ENCODE measurements at places on chromosomes 16 and 17.

- DNase-seq, result no peak
Observed at GRCh38 chr16:64410306-64410705, 711.6 kb downstream of the CDH11 start.

DNA sequence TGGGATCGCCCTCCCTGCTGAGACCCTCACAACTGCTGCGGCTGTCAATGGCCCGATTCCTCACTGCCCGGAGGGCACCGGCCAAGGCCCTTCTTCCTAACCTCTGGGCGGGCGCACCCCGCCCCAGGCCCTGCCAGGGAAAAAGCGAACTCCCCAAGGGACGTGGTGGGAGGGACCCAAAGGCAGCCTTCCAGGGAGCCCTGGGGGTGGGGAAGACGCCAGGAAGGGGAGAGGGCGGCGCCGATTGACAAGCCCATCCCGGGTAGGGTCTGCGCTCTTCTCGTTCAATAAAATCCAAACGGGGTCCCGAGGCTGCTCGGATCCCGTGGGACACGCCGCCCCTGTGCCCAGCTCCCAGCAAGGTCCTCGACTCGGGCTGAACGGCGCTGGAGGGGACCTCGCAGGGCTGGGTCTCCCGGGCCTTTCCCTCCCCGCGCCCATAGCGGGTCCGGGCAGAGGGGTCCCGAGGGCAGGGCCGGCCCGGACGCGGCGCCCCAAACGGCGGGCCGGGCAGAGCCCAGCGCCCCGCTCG lies 416 bp downstream of the KIFC3 start:
- DNase-seq, result peak; percentile 57

GRCh38 chr16:31486045-31486444 lies 3.1 kb downstream of the SLC5A2 start:
- no peak for DNase-seq

- DNase-seq, result no peak
Observed at GRCh38 chr16:53457670-53458069, 23.4 kb downstream of the RBL2 start.

DNA sequence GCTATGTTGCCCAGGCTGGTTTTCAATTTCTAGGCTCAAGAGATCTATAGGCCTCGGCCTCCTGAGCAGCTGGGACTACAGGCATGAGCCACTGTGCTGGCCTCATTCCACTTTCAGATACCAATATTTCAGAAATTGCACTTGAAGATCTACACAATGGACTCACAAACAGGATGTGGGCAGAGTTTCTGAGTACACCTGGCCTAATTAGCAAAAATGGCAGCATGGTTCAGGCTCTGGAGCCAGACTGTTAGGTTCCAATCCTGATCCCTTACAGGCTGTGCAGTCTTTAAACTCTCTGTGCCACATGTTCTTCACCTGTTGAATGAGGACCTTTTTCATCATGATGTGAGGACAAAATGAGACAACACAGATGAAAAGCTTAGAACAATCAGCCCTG lies 32.2 kb downstream of the RNF157 start:
- DNase-seq, result no peak

DNA sequence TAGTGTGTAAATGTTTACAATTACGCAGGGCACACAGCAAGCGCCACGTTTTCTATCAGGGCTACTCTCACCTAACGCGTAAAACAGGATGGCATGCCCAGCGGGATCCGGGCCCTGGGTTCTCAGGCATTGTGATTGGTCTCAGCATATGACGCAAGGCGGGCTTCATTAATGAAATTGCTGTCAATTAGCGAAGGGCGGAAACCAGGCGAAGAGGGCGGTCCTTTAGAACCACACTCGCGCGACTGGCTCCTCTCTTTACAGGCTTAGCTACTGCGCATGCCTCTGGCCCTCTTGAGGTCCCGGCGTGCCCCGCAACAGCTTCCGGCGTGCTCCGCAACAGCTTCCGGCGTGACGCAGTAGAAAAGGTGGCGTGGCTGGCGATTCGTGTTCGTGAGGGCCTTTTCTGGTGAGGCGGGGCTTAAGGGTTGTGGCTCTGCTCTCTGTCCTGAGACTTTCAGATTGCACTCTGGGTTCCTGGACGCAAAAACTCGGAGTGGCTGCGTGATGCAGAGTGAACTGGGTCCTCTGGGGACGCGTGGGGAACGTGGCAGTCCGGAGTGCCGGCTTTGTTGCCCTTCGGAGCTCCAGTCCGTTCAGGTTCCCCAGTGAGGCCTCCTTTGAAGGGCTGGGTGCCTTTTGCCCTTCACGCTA lies 9.2 kb downstream of the OR2C1 start:
- peak; percentile 91 for DNase-seq

DNA sequence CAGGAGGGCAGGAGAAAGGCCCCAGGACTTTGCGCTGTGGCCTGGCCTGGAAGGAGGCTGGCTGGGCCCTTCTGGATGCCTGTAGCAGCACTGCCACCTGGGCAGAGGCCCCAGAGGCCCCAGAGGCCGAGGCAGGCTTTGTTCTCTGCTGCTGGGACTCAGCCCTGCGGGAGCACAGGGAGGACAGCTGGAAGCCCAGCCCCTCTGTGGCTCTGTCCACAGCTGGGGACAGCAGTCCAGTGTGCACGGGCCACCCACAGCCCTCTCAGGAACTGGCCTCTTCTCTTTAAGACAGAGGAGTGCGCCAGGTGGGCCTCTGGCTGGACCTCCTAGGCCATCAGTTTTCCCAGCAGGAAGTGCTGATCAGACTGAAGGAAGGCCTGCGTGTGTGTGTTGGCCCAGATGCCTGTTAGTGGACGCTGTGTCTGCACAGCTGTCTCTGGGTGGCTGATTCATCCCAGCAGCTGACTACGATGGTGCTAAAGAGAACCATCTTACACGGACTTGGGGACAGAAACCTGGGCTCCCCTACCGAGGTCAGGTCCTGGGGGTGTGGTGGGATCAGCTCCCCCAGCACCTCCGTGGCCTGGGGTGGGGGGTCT lies 26.9 kb upstream of the ZNF750 start:
- no peak for DNase-seq

DNA sequence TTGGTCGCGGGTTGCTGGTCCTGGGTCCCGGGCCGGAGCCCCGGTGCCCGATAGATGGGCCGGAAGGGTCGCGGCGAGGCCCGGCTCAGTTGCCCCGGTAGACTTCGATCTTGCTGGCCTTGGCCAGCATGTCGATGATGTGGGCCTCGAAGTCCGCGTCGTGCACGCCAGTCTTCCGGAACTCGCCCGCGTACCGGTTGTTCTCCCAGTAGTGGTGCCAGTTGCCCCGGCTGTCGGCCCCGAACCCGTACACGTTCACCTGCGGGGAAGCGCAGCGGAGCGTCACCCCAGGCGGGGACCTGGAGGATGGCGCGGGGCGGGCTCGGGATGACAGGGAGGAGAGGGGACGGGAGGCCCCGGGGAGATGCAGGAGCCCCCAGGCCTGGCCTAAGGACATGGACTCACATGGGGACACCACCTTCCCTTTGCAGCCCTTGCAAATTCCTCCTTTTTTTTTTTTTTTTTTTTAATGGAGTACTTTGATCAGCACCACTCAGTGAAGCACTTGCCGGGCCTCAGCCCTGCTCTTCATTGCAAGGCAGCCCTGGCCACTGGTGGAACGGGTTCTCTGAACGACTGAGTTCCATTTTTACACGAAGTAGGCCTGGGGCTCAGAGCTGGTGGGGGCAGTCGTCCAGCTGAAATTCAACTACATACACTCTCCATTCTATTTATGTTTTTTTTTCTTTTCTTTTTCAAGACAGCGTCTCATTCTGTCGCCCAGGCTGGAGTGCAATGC lies 35.1 kb downstream of the DDX19A start:
- peak; percentile 33 for DNase-seq

GRCh38 chr16:70701036-70701435 lies 15.2 kb upstream of the MTSS2 start:
- DNase-seq, result no peak

GRCh38 chr17:44767493-44767892 lies 8.7 kb downstream of the ADAM11 start:
- DNase-seq, result no peak

GRCh38 chr16:66228792-66229191 lies 137.7 kb upstream of the CDH5 start:
- no peak for DNase-seq

- peak; percentile 18 for DNase-seq
Observed at GRCh38 chr17:5675625-5676421, 91.5 kb upstream of the NLRP1 start.

- DNase-seq, result no peak
Observed at GRCh38 chr17:37100231-37100630, 151.5 kb downstream of the AATF start.

- DNase-seq, result no peak
Observed at GRCh38 chr17:15928286-15928785, 16.6 kb upstream of the ADORA2B start.

DNA sequence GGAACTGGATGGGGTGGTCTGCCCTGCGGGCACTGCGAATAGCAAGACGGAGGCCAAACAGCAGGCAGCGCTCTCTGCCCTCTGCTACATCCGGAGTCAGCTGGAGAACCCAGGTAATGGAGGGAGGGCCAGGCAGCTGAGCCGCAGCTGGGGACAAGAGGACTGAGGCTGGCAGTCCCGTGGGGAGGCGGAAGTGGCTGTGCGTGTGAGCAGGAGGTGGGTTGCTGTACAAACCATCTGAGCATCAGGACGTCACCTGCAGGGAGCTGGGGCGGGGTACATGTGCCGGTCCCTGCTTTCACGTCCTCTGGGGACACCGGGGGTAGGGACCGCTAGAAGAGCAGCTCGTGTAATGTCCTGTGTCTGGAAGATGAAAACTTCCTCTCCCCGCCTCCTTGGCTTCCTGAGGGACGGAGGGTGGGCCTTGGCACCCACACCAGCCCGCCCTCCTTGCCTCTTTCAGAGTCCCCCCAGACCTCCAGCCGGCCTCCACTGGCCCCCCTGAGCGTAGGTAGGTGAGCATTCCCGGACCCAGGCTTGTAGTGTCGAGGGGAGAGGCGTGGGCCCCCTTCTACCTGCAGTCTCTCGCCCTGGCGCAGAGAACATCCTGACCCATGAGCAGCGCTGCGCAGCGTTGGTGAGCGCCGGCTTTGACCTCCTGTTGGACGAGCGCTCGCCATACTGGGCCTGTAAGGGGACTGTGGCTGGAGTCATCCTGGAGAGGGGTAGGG lies 3.7 kb downstream of the ADAD2 start:
- peak; percentile 67 for DNase-seq

DNA sequence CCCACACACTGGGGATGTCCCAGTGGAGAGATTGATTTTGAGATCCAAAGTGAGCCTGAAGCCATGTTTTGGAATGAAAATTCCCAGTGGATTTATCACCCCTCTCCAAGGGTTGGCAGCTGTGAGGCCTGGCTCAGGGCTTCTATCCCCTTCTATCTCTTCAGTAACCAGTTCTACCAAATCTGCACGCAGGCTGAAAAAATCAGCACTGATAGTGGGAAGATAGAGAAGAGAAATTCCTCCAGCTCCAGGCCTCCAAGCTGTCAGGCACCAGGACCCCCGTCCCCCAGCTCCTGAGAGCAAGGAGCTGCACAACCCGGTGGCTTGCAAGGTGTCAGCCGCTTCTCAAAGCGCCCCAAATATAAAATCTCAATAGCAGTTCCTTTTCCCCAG lies 1.0 kb downstream of the FLOT2 start:
- no peak for DNase-seq

DNA sequence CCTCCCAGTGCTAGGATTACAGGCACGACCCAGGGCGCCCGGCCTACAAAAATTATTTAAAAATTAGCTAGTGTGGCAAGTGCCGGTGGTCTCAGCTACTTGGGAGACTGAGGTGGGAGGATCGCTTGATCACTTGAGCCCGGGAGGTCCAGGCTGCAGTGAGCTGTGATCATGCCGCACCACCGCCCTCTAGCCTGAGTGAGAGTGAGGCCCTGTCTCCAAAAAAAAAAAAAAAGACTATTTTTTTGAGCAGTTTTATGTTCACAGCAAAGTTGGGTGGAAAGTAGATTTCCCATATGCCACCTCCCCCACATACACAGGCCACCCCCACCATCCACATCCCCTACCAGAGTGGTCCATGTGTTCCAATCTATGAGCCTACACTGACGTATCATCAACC lies 84.9 kb downstream of the MGAT5B start:
- no peak for DNase-seq
